AG04450 (cell line): ENCODE measurements at places on chromosomes 4 and X. TPM values are rescaled to one million over a fixed set of nuclear protein-coding genes. Genes with fewer than 3 reads are reported as not detected.
A peak's percentile ranks its signal among the peaks of the same experiment; 100 is the strongest.

RNF150 gene
- polyA plus RNA-seq, result 9.8 and 10.3 TPM in 2 replicates

MAGEA2 gene
- polyA plus RNA-seq, result not detected in 2 replicates

NUDT10 gene
- polyA plus RNA-seq, result 2.3 and 2.5 TPM in 2 replicates

FHDC1 gene
- polyA plus RNA-seq, result 0.10 and 0.12 TPM in 2 replicates

GYPE gene
- 1.6 TPM in 2 replicates for polyA plus RNA-seq

ANOS1 gene
- polyA plus RNA-seq, result 0.21 and 0.30 TPM in 2 replicates

GAGE1 gene
- not detected in 2 replicates for polyA plus RNA-seq

FGF13 gene
- 0.15 and 0.35 TPM in 2 replicates for polyA plus RNA-seq

SPANXA2 gene
- not detected in 2 replicates for polyA plus RNA-seq

BANK1 gene
- 0.25 and 0.53 TPM in 2 replicates for polyA plus RNA-seq

PPM1K gene
- polyA plus RNA-seq, result 7.8 and 9.6 TPM in 2 replicates

SLC4A4 gene
- 14.7 and 17.5 TPM in 2 replicates for polyA plus RNA-seq

DNA sequence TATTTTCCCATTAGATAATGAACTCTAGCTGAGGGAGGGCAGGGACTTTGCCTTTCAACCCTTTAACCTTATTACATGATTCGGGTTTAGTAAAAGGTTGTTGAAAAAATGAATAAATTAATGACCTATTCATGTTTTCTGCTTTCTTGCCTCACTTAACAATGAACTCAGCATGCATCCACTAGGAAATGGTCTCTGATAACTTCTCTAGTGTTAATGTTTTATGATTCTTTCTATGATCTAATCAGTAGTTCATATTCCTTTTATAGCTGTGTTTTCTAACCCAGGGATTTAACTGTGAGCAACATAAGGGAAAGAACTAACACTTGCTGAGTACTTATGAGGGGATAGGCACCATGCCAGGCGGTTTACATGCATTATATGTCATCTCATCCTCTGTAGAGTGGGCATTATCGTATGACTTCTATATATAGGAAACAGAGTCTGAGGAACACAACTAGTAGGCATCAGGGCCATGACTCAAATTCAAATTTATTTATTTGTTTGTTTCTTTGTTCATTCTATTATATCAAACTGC, 236.7 kb upstream of the MAB21L2 start:
- DNase-seq, result no peak

GRCh38 chr4:48722509-48723446, 57.3 kb downstream of the FRYL start:
- no peak for DNase-seq

DNA sequence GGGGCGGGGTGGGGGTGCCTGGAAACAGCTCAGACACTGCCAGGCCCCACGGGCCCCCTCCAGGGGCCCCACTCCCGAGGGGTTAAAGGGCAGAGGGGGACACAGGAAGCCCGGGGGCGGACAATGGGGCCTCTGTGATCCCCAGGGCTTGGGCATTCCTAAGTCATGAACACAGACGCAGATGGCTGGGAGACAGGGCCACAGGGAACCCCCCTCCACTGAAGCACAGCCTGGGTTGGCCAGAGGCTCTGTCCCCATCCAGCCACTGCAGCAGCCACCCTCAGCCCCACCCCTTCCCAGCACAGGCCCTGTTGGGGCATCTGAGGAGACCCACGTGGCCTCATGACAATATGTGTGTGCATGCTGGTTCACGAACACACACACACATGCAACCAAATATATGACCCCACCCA, 3.9 kb downstream of the L1CAM start:
- no peak for DNase-seq

DNA sequence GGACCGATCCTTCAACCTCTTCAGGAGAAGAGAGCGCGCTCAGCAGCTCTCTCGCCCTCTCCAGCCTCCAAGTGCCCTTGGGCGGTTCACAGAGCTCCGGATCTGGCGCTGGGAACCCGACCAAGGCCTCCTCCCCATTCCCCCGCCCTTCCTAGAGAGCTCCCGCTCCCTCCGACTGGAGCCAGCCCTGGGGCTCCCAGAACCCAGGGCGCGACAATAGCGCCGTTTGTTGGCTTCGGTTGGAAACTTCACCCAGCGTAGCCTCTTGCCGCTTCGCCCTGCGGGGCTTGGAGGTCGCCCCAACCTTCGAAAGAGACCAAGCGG, 3.1 kb upstream of the SOX3 start:
- no peak for DNase-seq

DNA sequence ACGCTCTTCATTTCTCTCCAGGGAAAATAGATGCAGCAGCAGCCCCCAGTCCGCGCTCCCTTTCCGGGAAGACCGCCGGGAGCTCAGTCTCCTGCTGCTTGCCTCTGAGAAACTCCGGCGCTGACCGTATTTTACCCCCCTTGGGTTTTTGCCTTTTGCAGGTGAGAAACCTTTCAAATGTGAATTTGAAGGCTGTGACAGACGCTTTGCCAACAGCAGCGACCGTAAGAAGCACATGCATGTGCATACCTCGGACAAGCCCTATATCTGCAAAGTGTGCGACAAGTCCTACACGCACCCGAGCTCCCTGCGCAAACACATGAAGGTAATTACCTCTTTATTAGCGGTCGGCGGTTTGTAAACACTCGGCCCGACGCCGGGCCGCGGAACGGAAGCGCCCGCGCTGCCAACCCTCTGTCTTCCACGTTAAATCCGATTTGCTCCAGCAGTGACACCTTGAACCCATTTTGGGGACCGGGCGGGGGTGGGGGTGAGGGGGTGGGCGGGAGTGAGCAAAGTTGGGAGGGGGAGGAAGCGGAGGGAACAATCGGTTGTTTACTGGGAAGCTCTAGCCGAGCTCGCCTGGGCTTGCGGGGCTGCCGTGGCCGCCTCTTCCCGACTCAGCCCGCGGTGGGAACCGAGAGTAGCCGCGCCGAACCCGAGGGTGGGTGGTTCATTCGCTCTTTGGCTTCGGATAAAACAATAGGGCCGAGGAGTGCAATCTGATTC, 3.0 kb downstream of the ZIC3 start:
- no peak for DNase-seq

- DNase-seq, result no peak
Measured at GRCh38 chrX:26788402-26788998, 572.5 kb downstream of the MAGEB5 start.

- no peak for DNase-seq
Measured at GRCh38 chr4:2795893-2796848, 3.3 kb downstream of the SH3BP2 start.

- no peak for DNase-seq
Measured at GRCh38 chr4:836003-836511, 10.1 kb upstream of the CPLX1 start.

GRCh38 chrX:9533611-9534010, 68.8 kb downstream of the TBL1X start:
- DNase-seq, result no peak

DNA sequence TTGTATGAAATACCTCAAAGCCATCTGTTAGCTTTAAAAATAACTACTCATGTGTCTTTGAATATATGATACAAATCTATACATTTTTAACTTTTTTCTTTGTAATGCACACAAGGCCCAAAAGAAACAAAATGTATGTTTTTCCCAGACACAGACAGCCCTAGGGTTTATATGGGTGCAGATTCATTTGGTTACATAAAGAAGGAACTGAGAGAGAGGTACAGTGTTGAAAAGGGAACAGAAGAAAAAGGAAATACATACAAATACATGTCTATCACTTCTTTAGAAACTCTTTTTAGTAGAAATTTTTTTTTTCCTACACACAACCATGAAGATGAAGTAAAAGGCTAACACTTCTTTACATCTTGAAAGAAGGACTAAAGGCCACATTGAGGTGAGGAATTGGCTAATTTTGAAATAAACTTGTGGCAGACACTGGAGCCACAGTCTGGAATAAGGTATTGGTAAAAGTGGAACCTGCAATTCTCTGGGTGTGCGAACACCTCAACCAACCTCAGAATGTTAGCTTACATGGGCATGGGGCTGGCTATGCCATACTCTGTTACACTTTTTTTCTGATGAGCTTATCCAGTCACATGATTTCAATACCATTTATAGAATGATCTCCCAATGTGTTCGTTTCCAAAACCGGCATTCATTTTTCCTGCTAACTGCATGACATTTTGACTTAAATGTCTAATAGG, 67.9 kb downstream of the FAM47C start:
- no peak for DNase-seq

DNA sequence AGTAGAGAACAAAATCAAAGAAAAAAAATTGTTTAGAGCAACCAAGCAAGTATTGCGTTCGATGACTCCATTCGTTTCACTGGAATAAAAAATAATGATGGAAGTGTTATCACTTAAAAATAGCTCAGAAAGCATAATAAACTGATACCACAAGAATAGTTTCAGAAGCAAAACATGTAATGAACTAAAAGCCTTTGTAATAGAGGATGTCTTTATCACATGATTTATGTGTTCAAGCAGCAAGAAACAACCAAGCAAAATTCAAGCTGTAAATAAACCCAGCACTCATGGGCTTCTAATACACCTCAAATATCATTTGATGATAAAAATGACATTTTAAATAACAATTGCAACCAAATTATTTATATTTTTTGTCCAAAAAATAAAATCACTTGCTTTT, 192.2 kb downstream of the NDST4 start:
- DNase-seq, result no peak

- DNase-seq, result no peak
Measured at GRCh38 chrX:138756234-138756633, 44.7 kb upstream of the FGF13 start.

DNA sequence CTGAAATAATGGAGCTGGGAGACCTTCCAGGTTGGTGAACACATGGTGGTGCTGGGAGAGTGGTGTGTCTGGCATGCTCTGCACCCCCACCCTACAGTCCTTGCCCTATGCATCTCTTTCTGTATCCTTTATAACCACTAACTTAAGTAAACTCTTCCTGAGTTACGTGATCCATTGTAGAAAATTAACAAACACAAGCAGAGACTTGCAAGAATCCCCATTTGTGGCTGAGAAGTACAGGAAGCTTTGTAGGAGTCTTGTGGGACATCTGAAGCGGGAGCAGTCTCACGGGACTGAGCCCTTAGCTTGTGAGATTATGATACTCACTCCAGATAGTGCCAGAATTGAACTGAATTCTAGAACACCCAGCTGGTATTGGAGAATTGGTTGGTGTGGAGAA, 14.3 kb upstream of the FAM13A start:
- DNase-seq, result no peak

GRCh38 chrX:17471861-17472260, 96.9 kb downstream of the NHS start:
- DNase-seq, result no peak

DNA sequence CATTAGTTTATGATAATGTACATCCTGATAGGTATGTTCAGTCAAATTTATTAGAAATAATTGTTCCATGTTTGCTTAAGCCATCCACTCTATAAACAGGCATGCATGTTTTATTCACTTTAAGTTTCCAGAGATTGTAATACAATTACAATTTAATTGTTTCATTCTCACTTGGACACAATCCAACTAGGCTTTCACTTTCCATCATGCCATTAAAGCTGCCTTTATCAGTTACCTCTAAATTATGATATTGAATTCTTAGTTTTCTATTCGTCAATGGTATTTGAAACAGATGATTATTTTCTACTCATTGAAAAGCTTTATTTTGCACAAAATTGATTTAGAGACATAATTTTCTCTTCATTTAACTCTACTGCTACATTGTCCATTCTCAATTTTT, 1196.3 kb downstream of the RAPGEF2 start:
- no peak for DNase-seq

DNA sequence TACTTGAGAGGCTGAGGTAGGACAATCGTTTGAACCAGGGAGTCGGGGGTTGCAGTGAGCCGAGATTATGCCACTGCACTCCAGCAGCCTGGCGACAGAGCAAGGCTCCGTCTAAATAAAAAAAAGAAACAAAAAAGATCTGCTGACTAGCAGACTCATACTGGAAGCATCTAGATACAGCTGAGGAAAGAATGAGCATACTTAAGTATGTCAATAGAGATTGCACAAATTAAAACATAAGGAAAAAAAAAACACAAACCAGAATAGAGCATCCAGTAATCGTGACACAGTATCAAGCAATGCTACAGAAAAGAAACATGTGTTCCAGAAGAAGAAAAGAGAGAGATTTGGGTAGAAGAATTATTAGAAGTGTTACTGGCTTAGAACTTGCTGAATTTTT, 105.5 kb upstream of the SPOCK3 start:
- DNase-seq, result no peak

GRCh38 chr4:42871671-42872290, 20.7 kb upstream of the GRXCR1 start:
- no peak for DNase-seq

GRCh38 chrX:153953342-153953830, 8.9 kb upstream of the RENBP start:
- no peak for DNase-seq

DNA sequence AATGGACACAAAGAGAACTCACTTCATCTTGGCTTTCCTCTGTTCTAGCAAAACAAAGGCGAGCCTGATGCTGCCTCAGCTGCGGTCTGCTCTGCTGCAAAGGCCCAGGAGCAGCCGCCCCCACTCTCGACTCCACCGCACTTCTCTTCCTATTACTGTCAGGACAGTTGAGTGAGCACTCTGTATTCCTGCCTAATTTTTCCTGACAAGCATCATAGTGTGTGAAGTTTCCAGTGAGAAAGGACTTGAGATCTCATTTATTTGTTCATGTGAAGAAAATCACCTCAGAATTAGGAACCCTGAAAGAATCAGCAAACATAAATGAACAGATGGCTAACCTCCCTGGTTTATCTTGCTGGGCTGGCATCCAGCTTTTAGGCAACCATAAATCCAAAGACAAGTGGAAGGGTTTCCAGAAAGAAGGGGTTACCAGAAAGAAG, 15.6 kb downstream of the SCARB2 start:
- peak; percentile 32 for DNase-seq

DNA sequence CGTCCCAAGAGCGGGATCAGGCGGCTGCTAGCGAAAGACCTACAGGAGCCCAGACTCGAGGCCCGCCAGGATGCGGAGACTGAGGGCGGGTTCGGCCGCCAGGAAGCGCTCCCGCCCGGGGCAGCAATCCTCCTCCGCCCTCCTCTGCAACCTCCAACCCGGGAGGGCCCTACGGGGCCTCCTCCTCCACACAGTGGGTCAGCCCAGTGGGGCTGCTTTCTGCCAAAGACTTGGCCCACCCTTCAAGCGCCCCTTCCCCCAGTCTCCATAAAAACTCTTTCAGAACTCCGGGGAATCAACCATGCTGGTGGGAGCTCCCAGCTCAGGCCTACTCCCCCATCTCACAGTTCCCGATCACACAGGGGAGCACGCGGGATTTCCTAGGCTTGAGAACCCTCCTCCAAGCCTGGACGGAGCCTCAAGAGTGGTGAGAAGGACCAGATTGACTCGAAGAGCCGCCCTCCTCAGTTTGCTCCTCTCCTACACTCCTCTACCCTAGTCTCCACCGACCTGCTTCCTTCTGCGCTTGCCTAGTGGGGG, 77.5 kb downstream of the RLIM start:
- DNase-seq, result no peak
